ENCODE measurements at places on chromosomes 11 and 22.

GRCh38 chr11:25733777-25734176 is 598.2 kb upstream of the ANO3 start:
- DNase-seq = no peak

DNA sequence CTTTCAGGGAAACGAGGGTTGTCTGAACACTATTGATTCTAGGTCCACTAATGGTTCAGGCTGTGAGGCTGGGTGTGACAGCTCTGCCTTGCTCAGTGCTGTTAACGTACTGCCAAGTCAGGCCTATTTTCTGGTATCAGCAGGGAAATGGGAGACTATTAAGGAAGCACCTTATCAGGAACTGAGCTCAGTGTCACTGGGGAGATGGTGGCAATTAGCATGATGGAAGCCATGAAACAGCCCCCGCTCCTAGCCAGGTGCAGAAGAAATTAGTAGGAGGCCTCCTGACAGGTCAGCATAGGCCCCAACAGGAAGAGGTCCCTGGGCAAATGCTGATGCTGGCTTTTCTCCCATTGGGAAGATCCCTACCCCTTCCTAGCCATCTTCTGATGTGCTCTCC is 42.6 kb upstream of the LMO2 start:
- no peak for DNase-seq

- DNase-seq = no peak
These were observed 98.0 kb downstream of the SHANK2 start for GRCh38 chr11:71154261-71154805.

DNA sequence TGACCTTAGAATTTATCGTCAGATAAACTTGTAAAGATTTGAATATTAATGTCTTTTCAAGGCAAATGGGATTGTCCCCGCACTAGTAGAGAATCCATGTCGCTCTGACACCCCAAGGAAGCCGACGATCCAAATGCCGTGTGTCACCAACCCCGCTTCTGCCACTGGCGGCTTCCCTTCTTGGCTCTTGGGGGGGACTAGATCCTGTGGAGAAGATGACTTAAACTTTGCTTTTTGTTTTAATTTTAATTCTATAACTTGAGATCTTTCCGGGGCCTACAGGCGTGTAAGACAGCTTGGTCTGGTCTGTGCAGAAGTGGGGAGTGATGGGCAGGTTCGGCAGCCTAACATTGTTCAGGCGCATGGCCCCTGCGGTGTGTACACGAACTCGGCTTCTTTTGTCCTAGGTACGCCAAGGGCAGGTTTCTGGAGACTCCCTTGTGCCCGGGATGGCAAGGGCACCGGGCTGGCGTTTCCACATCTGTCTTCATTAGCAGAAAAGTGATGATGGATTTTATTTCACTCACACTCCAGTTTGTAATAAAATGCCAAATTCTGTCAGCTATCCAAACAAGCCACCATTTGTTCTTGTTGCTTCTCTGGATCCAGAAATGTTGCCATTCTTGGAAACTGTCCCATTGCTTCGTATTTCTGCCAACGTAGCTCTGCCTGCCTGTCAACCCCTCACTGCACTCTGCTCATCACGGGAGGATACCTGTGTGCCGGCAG is 6.7 kb downstream of the YDJC start:
- no peak for DNase-seq

- no peak for DNase-seq
These were observed 10.9 kb upstream of the DKK3 start for GRCh38 chr11:12019337-12019736.

DNA sequence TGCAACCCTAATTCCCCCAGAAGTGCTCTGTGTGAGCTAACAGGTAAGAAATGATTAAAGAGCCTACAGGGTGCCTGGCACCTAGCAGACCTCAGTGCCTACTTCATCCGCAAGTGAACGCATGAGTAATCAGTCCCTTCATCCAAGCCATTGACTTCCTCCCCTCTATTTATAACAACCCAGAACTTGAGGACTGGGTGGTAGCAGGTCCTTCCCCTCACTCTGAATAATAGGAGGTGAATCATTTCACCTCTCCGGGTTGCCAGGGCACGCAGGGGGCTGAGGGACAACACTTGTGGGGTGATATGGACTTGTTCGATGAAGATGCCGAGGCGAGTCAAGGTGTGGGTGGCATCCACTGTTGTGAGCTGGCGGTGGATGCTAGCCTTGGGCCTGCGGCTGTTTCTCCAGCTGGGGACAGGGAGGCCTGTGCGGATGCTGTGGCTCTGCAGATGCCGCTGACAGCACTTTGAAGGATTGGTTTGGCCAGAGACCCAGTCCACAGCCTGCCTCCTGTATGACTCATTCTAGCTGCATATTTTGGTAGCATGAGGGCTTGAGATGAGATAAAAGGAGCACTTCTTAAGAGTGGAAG is 11.7 kb upstream of the SORL1-AS1 start:
- DNase-seq = no peak

DNA sequence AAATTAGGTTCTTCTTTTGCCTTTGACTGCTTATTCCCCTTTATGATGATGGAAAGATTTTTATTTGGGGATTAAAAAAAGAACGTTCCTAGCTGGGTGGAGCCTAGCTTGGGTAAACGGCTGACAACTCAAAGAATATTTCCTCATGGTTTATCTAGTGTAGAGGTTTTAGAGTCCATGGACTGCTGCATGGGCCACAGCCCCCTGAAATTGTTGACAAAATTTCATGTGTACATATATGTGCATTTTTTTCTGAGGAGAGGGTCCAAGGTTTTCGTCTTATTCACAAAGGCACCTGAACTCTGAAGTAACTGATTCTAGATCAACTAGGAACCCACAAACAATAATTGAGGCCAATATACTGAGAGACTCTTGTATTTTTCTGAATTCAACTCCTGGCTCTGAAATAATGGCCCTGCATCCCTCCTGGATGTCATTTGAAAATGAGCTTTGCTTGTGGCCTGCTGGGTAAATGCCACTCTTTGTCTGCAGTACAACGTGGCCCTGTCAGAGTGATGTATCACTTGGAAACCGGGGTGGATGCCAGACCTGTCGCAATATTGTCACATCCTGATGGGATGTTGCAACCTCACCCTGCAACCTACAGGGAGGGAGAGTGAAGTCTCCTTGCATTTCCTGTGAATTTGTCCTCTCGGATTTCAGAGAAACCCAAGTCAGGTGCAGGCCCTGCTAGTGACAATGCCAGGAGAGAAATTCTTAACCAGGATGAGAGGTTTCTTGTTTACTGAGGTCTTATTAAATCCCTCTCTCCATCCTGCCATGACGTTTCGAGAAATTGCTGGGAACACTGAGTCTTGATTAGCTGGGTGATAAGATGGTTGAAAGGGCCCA is 33.8 kb downstream of the EHF start:
- no peak for DNase-seq

GRCh38 chr11:67264877-67265632 is 1.2 kb upstream of the GRK2 start:
- DNase-seq = no peak

GRCh38 chr22:39723463-39723862 is 152.9 kb downstream of the CACNA1I start:
- no peak for DNase-seq

DNA sequence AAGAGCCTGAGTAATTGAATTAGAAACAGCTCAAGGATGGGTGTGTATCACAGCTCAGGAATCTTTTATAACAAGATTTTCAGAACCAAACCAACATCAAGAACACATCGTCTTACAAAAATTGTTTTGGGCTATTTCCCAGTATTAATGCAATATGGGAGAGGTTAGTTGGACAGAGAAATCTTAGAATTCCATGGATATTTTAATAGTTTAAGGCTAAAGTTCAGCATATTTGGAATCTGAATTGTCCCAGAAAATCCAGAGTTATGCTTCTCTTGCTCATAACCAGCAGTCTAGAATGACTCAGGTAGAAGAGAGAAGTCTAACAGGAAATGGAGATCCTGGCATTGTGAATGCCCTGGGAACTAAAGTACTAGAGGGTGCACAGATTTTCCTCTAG is 74.6 kb downstream of the ADM start:
- DNase-seq = no peak

DNA sequence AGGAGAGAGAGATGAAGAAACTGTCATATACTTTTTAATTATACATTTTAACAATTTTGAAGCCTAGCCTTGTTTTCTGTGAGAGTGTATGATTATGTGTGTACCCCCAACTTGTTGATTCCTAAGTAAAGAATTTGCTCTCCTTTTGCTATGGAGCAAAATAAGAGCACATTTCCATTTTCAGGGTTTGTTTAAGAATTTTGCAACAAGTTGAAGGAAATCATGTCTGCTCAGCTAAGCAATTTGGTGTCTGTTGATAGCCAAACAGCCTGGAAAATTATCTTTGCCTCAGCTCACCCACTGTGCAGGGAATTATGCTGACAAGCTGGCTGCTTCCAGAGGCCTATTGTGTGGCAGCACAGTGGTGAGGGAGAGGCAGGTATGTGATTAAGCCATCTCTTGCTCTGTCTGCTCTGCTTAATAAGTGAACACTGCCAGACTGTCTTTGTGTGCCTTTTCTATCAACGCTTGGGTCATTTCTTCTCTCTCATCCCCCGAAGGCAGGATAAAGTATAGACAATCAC is 135.1 kb upstream of the TTC12 start:
- peak; percentile 15 for DNase-seq

DNA sequence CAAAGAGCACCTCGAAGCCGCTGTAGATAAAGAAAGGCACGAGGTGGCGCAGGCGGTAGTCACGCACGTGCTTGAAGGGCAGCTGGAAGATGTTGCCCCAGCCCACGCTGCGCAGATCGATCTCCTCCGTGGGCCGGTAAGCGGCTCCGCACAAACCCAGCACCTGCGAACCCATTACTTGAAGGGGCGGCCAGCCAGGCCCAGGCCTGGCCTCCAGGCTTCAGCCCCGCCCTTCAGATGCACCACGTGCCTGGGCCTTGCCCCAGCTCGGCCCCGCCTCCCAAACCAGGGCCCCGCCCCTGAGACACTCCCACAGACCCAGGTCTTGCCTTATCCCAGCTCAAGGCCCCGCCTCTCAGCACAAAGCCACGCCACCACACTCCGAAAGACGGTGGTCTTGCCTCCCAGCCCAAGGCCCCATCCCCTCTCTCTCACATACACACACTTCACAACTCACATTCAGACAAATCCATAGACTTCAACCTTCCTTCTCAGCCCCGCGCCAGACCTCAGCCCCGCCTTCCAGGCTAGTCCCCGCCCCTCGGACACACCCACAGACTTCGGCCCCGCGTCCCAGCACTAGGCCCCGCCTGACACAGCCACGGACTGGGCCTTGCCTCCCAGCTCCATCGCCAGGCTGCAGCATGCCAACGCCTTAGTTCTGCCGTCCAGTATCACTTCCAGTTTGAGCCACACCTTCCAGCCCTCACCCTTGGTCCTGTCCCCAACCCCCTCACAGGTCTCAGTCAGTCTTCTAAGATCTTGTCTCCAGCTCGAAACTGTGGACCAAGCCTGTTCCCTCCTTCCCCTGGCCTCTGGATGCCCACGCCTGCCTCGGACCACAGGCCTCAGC is 7.0 kb downstream of the UNC93B1 start:
- peak; percentile 93 for DNase-seq

GRCh38 chr22:37431801-37432707 is 4.8 kb upstream of the ELFN2 start:
- DNase-seq = no peak

GRCh38 chr11:64456509-64457320 is 97.8 kb downstream of the RPS6KA4 start:
- DNase-seq = no peak

- DNase-seq = no peak
These were observed 82.5 kb downstream of the TSPAN18 start for GRCh38 chr11:44809283-44809682.

DNA sequence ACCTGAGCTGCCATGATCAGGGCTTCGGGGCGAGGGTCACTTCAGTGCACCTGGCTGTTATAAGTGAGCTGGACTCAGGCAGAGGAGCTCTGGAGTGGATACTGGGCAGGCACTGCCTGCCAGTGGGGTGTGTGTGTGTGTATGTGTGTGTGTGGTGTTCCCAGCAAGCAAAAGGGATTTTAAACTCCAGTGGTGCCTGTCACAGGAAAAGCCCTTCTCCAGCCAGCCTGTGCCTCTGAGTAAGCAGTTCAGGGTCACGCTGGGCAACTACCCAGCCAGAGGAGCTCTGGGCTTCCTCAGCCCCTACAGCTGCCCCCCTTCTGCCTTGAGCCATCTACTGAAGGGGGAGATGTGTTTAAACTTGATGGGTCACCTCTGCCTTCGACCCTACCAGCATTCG is 109.0 kb downstream of the OSBP2 start:
- no peak for DNase-seq

GRCh38 chr22:27997538-27997937 is 78.5 kb upstream of the PITPNB start:
- DNase-seq = no peak

- DNase-seq = no peak
These were observed 13.7 kb upstream of the SCGB2A2 start for GRCh38 chr11:62256281-62256680.

DNA sequence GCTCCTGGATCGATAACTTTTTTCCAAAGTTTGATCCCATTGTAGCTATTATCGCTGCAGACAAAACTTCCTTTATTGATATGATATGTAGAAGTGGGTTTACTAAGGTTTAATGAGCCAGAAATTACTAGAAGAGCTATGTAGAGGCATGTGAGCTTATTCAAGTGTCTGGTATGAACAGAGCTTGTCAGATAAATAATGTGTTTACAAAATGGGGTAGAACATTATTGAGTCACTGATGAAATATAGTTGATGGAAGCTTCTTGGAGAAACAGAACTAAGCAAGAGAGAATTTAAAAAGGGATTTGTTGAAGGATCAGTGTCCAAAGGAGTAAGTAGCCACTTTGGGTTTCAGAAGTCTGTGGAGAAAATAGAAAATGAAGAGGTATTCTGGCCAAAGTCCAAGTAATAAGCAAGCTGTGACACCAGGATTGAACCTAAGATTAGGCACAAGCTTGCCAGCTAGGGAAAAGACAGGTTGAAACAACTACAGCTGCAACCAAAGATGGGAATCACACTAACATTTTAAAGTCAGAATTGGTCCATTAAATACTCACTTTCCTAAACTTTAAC is 104.3 kb downstream of the MAML2 start:
- no peak for DNase-seq

DNA sequence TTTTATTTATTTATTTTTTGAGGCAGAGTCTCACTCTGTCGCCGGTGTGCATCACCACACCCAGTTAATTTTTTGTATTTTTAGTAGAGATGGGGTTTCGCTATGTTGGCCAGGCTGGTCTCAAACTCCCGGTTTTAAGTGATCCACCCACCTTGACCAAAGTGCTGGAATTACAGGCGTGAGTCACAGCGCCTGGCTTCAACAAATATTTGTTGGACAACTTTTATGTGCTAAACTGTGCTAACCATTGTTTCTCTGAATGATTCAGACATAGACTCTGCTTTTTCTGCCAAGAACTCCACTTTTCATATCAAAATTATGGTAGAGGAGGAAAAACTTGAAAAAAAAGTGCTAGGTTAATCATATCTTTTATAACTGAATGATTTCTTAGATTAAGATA is 36.3 kb downstream of the MMP7 start:
- no peak for DNase-seq

GRCh38 chr11:101497291-101497690 is 86.5 kb downstream of the TRPC6 start:
- no peak for DNase-seq
